ENCODE measurements at places on chromosomes 5 and 9.

DNA sequence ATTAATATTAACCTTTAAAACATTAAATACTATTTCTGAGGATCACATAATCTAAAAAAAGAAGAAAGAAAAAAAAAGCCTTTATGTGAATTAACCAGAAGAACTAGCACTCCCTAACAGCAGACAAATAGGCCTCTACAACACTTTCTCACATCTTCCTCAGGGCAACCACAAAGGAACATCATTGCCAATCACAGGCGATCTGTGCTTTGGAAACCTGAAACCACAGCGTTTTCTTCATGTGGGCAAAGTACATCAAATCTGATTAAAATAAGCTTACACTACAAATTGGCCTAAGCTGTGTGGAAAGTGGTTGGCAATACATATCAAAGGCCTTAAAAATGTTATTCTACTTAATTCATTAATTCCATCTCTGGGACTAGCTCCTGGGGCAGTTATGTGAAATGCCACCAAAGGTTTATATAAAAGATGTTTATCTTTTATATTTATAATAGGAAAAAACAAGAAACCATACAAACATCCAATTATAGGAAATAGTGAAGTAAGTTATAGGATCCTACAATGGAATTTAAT lies 184.8 kb upstream of the TBCA start:
- DNase-seq, result no peak

DNA sequence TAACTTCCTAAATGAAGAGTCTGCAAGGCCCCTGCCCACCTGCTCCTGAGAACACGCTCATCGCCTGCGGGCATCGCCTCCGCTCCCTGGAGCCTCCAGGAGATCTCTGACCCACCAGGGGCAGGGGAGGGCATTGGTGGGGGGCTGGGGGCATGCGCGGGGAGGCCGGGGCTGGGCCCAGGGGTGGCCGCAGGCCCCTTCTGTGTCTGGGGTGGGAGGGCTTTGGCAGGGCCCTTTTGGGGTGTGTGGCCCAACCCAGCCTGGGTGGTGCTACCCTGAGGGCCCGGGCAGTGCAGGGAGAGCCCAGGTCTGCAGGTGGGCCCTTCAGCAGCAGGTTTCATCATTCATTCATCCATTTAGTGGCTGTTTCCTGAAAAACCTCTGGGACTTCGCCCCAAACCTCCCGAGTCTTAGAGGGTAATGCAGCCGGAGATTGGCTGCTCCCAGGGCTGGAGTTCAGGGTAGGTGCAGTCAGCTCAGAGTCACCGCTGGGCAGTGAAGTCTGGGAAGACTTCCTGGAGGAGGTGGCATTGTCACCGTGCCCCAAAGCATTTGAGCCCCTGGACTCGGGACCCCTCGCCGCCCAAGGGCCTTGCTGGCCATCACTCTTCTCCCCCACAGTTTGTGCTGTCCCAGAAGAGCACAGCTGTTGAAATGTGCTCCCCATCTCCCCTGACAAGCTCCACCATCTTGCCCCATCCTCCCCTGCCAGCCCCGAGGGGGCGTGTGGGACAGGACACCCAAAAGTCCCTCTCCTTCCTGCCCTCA lies 255.1 kb downstream of the PARP8 start:
- no peak for DNase-seq

- peak; percentile 67 for DNase-seq
Measured at GRCh38 chr5:170848033-170848432, 13.8 kb upstream of the RANBP17 start.

GRCh38 chr5:118468085-118468484 lies 520.3 kb downstream of the DTWD2 start:
- no peak for DNase-seq

- no peak for DNase-seq
Measured at GRCh38 chr5:154791535-154791934, 36.4 kb downstream of the LARP1 start.

GRCh38 chr5:176161431-176161830 lies 76.8 kb upstream of the SIMC1 start:
- DNase-seq, result no peak

DNA sequence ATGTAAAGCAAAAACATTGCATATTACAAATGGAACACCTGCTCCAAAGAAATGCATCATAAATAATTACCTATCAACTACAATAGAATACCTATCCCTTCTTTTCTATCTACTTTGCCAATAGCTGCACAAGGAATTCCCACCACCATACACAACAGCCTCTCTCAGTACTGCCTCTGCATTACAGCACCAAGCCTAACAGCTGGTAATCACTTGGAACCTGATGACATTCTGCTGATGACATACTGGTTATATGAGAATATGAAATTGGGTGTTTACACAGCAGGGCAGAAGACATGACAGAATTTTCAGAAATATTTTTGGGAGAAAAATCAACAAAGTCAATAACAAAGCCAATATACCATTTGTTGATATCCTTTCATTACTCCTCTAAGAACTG lies 43.2 kb downstream of the PSMB7 start:
- DNase-seq, result no peak

DNA sequence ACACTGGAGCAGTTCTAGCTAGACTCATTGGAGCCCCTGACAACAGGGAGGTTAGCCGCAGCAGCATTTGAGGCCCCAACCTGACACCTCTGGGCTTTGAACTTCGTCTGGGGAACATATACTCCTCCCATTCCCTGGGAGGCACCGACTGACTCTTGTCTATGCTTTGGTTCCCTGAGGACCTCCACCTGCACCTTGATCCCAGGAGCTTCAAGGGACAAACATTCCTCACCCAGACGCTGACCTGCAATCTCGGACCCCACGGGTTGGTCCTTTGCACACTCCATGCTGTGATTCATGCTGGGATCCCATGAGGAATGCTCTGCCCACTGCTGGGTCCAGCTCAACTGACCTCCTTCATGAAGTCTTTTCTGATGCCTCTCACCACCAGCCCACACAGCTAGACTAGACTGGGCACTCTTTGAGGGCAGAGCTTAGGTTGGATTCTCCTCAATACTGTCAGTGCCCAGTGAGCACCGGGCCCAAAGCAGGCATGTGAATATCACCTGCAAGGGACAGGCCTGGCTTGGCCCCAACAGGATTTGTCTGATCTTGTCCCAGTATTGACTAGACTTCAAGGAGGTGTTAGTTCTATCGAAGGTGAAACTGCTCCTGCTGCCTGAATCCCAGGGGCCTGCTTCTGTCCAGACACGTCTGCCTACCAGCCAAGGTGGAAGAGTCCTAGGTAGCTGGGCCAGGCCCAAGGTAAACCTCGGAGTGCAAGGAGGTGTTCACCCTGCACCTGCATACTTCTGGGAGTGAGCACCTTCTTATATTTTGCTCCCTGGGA lies 51.8 kb upstream of the ZBTB43 start:
- DNase-seq, result peak; percentile 91

DNA sequence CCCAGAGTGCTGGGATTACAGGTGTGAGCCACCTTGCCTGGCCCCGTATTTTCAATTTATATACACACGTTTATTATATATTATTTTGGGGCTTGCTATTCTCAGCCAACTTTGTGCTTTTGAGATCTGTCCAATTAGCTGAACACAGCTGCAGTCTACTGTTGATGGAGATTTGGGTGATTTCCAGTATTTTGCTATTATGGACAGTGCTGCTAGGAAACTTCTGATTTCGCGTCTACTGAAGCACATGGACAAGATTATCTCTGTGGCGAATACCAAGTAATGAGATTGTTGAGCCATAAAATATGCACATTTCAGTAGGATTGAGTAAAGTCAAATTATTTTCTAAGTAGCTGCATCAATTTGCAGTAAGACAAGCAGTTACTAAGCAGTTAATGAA lies 1731.2 kb upstream of the CDH6 start:
- DNase-seq, result no peak

- no peak for DNase-seq
Measured at GRCh38 chr5:135373736-135374515, 25.1 kb downstream of the MACROH2A1 start.

- DNase-seq, result no peak
Measured at GRCh38 chr9:15248081-15248480, 58.9 kb downstream of the TTC39B start.

DNA sequence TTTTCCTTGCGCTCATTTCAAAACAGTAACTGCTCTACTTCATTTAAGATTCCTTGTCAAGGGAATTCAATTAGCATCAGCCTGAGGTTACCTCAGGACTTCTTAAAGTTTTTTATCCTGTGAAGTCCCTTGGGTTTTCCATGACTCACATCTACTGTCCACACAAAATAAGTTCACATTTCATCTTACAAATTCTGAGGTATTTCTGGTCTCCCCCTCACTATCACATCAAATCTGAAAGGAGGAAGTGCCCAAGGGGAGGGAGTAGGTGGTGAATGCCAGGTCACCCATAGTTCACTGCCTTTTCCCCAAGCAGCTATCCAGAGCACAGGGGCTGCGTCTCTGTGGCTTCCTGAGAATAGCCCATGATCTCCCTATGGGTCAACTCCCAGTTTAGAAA lies 227.1 kb upstream of the NREP start:
- peak; percentile 70 for DNase-seq
